Jurkat, Clone E6-1 (cell line): ENCODE measurements at places on chromosomes 2 and 18.

GRCh38 chr2:163686289-163686688 lies 49.5 kb downstream of the FIGN start:
- DNase-seq, result no peak

DNA sequence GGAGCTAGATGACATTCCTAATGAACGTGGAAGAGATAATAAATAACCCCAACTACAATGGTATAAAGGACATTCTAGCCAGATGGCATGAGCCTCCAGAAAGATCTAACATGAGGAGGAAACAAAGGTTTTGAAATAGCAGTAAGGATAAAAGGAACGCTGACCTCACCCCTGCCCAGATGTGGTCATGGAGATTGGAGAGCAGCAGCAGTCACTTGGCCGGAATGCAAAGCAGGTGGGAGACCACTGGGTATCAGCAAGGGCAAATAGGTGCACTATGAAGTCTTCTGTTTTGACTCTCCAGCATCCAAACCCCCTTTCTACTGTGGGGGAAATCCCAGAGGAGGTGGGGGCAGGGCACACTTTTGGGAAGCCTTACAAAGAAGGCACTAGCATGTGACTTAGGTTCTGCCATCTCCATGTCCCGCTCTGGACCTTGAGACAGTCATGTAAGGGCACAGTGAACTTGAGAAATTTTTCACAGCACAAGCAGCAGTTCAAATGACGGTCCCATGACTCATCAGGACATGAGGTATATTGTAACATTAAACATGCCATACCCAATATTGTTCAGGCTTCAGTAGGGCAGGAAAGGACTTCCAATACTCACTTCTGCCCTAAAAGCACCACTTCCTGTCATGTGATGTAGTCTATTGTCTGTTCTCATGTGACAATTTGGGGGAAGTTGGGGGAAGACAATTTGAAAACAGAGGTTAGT lies 55.2 kb downstream of the METTL4 start:
- peak; percentile 18 for DNase-seq

DNA sequence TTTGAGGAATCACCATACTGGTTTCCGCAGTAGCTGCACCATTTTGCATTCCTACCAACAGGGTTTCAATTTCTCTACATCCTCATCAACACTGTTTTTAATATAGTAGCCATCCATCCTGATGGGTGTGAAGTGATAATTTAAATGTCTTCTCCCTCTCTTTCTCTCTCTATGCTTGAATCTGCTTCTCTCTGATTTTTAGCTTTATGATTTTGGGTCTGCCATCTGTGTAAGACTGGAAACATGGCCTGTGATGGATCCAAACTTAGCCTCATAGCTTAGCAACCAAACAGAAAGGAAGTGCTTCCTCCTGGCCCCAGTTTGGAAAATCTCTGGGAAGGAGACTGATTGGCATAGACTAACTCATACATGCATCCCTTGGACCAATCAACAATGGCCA lies 33.7 kb upstream of the OSBPL6 start:
- no peak for DNase-seq

DNA sequence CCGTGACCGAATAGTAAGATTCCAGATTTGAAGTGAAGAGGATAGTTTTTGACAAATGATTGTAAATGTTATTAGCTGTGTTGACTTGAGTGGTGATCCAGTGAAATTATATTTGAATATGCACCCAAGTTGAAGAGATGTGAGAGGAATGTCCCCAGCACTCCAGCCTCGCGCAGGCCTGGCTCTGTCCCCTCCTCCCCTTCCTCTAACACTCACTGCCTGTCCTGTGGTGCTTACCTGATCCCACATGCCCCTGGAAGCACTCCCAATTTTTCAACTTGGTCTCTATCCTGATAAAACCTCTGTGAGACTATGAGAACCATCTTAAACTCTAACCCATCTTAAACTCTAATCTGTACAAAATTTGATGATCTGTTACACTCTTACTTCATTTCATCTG lies 154.7 kb upstream of the LRP1B start:
- DNase-seq, result no peak

DNA sequence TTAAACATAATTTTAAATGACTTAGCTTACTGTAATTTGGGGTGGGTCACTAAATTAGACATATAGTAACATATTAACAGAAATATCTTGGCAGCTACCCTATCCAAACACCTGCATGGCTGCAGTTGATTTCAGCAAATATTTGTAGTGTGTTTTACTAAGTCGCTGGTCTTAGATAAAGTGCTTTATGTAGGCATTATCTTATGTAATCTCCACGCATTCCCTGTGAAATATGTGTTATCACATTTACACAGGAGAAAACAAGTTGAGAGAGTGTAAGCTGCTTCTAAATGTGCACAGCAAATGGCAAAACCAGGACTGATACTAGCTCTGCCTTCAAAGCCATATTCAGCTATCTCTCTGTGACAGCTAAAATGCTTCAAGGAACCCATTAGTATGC lies 72.0 kb downstream of the NYAP2 start:
- DNase-seq, result no peak

GRCh38 chr2:226802573-226802972 lies 3.0 kb upstream of the IRS1 start:
- DNase-seq, result peak; percentile 82

DNA sequence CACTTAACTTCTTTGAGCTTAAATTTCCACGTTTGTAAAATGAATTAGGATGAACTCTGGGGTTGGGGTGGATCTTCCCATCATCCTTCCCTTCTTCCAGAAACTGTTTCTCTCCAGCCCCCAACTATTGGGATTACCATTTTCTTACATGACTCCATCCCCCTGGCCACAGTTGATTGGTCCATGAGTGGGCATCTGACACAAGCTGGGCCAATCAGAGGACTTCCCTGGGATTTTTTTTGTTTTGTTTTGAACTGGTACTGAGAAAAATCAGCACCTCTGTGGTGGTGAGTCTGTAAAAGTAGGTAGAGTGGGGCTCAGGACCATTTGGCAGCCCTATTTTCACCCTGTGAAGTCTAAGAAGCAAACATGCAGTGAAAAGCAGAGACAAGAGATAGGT lies 118.0 kb upstream of the SERTAD2 start:
- no peak for DNase-seq

- DNase-seq, result peak; percentile 20
These were observed 5.4 kb upstream of the CHRNG start for GRCh38 chr2:232533944-232534710.

GRCh38 chr2:234373060-234373459 lies 123.8 kb downstream of the ARL4C start:
- DNase-seq, result no peak

DNA sequence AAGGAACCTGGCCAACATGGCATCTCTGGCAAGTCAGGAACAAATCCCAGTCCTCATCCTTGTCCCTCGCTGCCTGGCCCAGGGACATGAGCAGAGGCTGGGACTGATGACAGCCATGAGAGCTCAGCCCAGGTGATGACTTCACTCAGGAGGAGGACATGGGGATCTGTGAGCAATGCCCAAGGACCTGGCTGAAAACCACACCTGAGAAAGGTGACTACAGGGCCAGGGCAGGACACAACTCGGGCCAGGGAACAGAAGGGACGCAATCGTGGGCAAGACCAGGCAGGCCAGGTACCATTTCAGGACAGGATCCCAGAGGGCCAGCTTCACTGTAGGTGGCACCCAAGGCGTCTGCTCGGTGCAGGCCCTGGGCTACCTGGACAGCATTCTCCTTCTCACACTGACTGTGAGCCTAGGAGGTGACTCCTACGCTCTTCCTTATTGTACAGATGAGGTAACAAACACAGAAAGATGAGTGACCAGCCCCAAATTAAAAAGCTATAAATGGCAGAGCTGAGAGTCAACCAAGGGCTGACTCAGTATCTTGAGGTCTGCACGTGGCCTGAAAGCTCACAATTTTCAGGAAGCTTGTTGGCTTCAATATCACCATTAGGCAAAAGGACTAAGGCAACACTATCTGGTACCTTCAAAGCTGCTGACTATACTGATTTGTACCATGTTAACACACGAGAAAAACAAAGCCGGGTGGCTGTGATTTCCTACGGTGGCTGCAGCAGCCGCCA lies 141.1 kb downstream of the EIPR1 start:
- no peak for DNase-seq

DNA sequence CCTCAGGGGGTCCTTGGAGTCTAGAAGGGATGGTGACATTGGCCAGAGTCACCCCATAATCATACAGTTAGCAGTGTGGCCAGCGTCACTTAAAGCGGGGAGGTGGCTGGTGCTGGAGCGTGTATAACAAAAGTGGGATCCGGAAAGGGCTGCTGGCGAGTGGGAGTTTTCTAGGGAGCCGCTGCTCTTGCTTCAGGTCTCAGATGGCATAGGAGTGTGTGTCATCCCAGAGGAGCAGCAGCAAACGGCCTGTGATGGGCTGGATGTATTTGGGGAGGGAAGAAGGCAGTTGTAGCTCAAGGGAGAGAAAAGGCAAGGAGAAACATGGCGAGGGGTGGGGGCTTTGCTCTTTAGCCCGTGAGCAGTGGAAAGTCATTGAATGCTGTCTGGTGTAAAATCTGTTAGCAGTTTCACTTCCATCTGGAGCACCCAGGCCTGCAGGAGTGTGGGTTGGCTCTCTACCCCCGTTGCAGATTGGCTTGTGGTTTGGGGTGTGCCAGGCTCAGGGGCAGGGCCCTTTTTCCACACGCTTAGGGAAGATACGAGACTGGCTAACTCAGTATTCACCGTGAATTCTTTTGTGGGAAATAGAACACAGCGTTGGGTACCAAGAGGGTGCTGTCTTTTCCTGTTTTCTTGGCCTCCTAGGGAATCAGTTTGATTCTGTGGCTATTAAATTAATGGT lies 120.5 kb downstream of the AGAP1 start:
- DNase-seq, result no peak

DNA sequence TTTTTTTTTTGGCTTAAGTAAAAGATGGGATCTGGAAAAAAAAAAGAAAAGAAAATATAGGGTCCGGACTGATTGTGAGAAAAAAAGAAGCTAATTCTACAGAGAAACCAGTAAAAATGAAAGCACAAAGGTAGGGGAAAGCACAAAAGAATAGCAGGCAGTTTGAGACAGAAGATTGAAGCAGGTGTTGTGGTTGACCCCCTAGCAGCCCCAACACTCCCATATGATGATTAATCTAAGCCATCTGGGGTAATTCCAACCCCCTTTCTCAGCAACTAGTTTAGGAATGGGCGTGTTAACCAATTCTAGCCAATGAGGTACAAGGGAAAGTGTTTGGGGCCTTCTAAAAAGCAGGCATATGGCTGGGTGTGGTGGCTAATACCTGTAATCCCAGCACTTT lies 77.0 kb downstream of the MBD2 start:
- peak; percentile 71 for DNase-seq

DNA sequence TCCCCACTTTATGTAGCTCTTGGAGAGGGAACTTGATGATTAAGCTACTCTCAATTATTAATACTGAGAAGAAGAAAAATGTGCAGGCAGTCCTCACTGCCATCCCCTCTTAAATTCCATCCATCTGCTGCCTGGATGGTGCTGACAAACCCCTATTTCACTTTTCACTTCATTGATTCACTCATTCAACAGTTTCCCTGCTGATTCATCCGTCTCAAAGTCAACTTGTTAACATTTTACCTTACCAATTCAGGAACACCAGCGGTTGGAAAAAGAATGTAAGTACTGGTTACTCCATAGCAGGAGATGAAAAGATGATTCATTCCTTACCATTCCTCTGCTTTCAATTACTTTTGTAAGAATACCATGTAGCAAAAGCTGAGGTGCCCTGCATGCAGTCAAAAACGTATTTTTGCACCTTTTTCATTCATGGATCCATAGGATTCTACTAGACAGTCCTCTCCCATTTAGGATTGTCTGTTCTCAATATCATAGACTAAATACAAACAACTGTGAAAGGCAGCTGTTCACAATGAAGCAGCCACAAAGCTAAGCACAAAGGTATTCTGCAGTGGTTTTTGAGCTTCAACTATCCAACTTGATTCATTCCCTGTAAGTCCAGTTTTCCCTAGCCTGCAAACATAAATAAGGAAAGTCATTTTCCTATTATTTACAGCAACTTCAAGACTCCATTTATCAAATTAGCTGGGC lies 262.0 kb downstream of the MREG start:
- no peak for DNase-seq

GRCh38 chr18:36772241-36772723 lies 56.5 kb downstream of the TPGS2 start:
- no peak for DNase-seq

- DNase-seq, result no peak
These were observed 64.2 kb downstream of the CCDC150 start for GRCh38 chr2:196703695-196704094.

DNA sequence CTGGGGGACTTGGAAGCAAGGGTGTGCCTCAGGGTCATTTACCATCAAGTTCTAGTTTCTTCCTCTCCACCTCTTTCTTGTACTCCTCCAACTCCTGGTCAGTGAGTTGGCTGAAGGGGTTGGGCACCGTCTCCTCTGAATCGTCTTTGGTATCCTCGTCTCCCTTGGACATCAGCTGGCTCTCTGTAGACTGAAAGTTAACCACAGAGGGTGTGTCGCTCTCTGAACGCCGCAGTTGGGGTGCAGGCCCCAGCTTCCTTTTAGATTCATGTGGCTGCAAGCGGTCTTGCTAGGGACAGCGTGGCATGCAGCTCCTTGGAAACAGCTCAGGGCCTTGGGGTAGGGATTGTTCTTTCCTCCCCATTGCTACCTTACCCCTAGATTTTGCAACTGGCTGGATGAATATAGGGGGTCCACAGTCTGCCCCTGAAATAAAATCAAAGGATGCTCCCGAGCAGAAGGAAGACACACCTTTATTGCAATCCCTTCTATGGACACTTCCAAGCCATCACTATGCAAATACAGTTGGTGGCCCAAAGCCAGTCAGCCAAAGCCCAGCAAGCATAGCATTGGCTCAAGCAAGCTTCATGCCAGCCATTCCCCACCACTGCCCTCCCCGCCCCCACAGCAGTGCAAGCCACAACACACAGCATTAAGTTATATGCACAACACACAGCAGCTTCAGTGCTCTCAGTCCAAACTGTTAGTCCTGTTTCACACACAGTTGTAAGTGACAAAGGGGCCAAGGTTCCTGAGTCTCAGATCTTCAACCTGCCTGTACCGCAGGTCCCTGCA lies 93.2 kb downstream of the ADD2 start:
- no peak for DNase-seq

DNA sequence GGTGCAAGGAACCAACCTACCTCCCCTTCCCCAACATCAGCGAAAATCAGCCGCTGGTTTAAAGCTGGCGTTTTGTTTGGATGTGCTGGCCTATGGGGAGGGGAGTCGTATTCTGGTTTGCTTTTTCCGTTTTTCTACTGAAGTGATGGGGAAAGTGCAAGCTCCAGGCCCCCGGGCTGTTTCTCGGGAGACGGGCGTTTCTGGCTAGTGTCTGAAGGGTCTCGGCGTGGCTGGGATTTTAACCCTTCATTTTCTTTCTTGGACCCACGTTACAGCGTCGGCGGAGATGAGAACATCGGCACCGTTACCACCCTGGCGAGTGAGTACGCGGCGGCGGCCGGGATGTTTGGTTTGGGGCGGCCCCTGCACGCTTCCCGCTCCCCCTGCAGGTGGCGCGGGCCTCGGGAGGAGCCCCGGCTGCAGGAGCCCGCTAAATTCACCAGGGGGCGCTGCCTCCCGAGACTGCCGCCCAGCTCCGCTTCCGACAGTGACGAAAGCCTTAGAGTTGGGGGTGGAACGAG lies 70.7 kb downstream of the PLB1 start:
- peak; percentile 74 for DNase-seq

DNA sequence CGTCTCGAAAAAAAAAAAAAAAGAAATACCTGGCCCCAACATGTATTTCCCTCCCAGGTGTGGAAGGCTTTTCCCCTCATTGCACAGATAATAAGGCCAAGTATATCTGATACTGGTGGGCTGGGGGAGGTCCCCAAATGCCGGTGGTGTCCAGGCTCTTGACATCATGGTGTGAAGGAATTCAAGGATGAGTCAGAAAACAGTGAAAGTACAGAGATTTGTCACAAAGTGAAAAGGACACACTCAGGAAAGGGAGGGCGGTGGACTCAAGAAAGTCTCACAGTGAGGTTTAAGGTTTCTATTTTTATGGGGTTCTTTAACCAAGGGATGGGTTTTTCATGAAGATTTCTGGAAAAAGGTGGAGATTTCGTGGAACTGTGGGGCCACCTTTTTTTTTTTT lies 37.8 kb upstream of the FZD5 start:
- DNase-seq, result no peak
